Mesenteric fat pad (tissue), 1 donor: ENCODE measurements at places on chromosomes 12 and 14. TPM values are rescaled to one million over a fixed set of nuclear protein-coding genes. Genes with fewer than 3 reads are reported as not detected.

Gene DPPA3
- not detected for total RNA-seq

GRCh38 chr14:82796086-82796485 lies 1262.4 kb upstream of the SEL1L start:
- DNase-seq: no peak

DNA sequence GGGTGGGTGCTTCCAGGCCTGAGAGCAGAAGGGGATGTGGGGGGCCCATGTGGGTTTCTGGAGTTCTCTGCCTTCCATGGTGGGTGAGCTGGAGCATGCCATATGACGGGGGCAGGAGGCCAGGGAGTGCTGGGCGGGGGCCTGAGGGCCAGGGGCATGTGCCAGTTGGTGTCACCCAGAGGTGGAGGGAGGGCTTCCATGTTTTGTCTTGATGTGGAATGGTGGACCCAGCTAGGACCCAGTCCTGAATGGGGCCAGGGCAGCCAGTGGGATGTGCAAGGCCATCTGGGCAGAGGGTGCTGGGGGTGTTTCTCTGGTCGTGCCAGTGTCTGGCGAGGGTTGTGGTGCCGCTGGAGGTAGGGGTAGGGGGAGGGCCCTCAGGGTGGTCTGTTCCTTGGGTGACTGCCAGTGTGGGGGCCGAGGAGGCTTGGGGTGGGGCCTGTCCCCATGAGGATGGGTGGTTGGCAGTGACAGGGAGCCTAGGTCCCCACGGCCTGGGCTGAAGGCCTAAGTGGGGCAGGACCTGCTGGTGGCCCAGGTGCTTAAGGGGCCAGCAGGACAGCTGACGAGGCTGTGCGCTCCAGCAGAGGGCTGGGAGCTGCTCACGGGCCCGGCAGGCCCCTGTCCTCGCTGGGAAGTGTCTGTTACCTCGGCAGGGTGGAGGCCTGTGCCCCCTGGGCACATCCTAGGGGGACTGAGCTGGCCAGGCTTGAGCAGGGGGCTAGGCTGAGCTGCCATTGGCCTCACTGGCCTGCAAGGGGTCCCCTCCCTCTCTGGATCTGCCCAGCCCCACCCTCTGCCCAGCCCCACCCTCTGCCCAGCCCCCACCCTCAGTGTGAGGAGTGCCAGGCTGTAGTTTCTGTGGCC lies 26.8 kb downstream of the CEP170B start:
- peak; percentile 79 for DNase-seq

DNA sequence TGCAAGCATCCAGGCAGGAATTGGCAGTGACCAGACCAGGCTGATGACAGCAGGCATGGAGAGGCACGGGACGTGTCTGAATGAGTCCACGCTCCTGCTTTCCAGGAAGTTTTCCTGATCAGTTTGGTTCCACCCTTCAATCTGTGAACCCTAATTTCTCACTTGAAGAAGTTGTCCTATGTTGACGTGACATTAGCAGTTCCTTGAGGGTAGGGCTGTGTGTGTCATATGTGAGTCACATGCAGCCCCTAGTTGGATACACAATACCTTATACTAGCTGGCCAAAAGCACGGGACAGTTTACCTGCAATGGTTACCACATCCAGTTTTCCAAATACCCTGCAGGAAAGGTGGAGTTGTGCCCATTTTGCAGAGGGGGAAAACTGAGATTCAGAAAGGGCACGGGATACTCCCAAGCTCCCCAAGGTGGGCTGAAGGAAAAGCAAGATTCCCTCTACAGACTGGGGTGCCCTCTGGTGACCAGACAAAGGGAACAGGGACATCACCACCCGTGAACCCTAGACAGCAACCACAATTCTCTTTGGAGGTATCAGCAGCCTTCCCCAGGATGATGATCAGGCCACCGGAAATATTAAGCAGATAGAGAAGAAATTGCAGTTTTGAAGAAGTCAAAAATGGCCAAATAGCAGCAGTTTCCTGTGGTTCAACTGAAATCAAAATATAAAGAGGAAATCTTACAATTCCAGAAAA lies 194.5 kb downstream of the PHETA1 start:
- no peak for DNase-seq

Gene SYT10
- not detected for total RNA-seq

Gene NPAS3
- 3.6 TPM for total RNA-seq

DNA sequence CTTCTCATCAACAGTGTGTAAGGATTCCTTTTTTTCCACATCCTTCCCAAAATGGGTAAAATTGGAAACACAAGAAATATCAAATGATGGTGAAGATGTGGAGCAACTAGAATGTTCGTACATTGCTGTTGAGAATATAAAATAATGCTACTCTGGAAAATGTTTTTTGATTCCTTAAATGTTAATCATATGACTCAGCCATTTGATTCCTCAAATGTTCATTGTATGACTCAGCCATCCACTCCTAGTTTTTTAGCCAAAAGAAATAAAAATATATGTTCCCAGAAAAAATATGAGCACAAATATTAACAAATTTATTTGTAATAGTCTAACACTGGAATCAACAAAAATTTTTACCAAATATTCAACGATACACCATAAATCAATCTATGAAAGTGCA lies 1108.6 kb downstream of the LRFN5 start:
- DNase-seq: no peak

DNA sequence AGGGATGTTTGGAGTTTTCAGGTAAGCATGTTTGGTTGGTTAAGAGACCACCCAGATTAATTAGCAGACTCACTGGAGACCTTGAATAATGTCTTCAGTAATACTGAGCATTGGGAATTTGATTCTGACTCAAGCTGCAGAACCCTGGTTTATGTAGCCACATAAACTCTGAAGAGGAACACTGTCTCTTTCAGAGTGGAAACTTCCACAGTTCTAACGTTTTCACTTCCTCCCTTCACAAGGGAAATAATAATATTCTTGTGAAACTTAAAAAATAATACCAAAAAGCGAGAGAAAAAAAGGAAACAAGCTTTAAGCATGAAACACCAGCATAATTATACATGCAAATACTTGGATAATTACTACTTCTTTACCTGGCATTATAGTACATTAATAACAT lies 40.0 kb upstream of the ST8SIA1 start:
- no peak for DNase-seq

Gene IL26
- total RNA-seq: not detected

DNA sequence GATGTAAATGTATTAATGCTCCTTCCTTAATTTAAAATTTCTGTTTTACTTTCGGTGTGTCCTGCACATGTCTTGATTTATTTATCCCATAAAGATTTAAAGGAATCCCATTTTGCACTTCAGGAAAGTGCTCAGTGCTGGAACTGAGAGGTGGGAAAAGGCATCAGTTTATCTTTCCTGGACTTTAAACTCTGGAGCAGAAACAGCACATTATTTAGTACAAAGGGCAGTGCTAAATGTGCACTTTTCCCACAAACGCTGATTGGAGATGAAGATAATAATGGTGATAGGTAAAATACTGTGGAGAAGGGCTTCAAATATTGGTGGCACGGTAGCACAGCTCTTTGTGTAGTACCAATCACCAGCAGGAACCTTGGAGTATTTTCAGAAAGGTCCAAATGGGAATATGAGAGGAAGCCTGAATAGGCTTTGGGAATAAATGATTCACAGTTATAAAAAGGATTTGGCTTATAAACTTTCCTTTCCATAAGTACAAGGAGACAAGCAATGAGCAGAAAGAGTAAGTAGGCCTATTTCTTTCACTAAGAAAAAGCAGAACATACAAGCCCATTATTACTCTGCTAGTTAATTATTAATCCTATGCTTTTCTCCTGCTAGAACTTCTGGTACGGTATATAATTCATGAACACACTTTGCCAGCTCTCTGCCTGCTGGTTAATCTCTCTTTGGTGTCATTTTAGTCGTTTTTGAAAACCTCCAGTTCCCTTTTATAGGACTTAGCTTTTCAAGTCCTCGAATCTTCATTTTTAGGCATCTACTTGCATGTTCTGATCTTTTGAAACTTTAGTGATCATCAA lies 58.3 kb downstream of the SLC15A5 start:
- no peak for DNase-seq

- DNase-seq: no peak
Observed at GRCh38 chr12:32462908-32463307, 63.5 kb downstream of the FGD4 start.

Gene LMNTD1
- total RNA-seq: not detected

Gene TAS2R9
- total RNA-seq: not detected

DNA sequence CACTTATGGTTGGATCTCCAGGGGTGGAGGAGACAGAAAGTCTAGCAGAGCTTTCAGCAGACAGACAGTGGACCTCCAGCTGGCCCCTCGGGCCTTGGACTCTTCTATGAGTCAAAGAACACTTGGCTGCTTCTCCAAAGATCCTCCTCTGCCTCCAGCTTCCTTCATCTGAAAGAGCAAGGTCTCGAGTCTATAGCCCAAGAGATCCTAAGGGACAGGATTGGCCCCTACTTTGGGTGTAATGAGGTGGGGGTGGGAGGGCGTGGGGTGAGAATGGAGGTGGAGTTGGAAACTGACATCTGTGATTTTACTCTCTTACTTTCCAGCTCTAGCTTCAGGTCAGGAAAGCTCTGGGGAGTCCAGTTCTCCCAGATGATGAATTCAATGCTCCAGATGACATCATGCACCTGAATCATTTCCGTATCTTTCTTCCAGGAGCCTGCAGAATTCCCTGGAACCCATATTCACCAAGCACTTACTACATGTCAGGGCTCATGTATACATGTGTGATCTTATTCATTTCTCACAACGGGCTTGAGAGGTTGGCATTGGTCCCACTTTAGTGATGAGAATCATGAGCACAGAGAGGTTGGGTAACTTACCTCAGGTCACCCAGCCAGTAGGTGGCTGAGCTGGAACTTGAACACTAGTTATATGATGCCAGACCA lies 10.2 kb upstream of the PGF start:
- no peak for DNase-seq

Gene DMAC2L
- total RNA-seq: 19.5 TPM

Gene SERPINA6
- not detected for total RNA-seq

GRCh38 chr12:62963486-62964041 lies 28.6 kb upstream of the PPM1H start:
- DNase-seq: no peak

Gene EMC9
- 15.5 TPM for total RNA-seq

DNA sequence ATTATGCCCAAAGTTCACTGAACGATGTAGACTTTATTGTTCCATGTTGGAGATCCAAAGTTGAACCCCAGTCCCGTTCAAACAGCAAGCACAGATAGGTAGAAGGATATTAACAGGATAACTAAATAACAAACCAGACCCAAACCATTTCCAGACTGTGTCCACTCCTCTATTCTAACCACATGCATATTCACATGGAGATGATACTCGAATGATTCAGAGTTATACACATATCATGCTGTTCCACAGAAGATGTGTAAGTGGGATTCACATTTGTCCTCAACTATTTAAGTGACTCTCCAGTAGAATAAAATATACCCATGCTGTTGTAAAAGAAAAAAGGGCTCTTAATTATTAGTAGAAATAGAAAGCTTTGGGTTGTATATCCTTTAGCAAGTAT lies 185.9 kb downstream of the ITPR2 start:
- DNase-seq: no peak

- DNase-seq: no peak
Observed at GRCh38 chr12:91055976-91056375, 1.8 kb downstream of the KERA start.

DNA sequence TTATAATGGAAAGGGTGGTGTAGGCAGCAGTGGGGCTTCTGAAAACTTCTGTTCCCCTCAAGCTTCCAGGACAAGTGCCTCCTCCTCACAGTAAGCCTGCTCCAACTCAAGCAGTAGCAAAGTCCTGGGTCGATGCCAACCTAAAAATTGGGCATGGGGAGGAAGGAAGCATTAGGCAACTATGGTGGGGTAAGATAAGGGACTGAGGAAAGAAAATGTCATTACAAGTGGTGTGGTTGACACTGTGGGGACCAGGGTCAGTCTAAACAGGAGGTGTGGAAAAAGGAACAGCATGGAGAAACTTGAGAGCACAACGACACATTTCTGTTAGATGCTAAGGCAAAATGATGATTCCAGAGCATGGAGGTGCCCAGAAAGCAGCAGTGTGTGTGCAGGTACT lies 34.9 kb downstream of the WIF1 start:
- DNase-seq: no peak

Gene LMO3
- total RNA-seq: 61.2 TPM

Gene SERPINA1
- 41.6 TPM for total RNA-seq

DNA sequence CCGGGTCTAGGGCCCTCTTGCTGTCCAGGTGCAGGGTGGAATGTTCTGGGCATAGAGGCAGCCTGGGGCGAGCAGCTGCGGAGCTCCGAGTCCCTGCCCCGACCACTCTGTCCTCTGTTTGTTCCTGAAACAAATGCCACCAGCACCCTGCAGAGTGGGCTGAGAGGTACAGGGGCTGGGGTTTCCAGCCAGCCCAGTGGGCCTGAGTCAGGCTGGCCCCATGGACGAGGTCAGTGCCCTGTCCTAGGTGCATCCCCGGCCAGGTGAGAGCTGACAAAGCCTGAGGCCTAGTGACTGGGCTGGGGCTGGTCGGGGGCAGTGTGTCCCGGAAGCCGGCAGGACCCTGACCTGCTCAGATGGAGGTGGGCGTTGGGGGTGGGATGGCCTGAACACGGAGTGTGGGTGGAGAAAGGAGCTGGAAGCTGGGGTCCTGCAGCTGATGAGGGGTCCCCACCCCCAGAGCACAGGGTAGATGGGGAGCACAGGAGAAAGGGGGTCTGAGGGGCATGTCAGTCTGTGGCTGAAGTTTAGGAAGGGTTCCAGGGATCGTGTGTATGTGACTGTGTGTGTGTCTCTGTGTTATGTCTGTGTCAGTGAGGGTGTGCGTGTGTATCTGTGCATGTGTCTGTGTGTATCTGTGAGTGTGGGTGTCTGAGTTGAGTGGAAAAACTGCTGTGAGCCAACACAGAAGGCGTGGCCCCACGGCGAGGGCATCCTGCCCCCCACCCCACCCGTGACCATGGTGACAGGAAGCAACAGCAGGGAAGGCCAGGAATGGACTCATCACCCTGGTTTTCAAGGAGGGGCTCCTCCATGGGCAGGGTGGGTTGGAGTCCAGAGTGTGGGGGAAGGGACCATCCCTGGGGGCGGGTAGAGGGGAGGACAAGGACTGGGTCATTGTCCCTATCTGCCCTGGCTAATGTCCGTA lies 2.4 kb upstream of the CRIP1 start:
- no peak for DNase-seq

Gene RAD51B
- total RNA-seq: 14.7 TPM

GRCh38 chr12:128803788-128804187 lies 20.0 kb downstream of the SLC15A4 start:
- DNase-seq: peak; percentile 22

DNA sequence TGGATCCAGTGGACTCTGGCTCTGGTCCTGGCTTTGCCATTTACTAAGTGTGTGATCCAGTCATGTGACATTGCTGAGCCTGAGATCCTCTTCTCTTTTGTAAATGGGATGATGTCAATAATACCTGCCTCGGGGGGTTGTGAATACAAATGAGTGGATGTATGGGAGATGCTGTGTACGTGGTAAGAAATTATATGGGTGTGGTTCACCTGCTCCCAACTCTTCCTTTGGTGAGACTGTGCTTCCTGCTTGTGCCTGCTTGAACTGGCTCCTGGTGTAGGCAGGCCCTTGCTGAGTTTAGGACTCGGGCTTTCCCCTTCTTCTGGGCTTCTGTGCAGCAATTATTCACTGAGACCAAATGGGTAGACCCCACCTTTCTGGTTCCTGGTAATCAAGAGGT lies 189.5 kb upstream of the FRMD6 start:
- no peak for DNase-seq

Gene KIF5A
- total RNA-seq: not detected
